ENCODE measurements at places on chromosomes 3 and 15.

DNA sequence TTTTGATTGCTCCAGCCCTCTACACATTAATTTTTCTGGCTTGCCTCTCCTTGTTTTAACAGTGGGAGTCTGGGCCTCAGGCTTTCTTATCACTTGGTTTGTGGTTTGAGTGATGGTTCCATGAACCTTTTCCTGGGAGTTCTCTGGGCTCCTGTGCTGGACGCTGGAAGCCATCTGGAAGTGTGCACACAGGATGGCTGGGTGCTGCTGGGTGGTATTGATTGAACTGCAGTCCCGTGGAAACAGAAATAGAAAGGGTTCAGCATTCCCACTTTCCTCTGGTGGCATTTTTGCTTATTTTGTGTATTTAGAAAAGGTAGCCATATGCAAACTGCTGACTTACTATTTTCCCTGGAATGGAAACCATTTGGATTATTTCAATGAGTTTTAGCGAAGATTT is 25.6 kb downstream of the MITF start:
- no peak for DNase-seq

GRCh38 chr15:89599021-89599420 is 23.8 kb downstream of the TICRR start:
- peak; percentile 7 for DNase-seq

DNA sequence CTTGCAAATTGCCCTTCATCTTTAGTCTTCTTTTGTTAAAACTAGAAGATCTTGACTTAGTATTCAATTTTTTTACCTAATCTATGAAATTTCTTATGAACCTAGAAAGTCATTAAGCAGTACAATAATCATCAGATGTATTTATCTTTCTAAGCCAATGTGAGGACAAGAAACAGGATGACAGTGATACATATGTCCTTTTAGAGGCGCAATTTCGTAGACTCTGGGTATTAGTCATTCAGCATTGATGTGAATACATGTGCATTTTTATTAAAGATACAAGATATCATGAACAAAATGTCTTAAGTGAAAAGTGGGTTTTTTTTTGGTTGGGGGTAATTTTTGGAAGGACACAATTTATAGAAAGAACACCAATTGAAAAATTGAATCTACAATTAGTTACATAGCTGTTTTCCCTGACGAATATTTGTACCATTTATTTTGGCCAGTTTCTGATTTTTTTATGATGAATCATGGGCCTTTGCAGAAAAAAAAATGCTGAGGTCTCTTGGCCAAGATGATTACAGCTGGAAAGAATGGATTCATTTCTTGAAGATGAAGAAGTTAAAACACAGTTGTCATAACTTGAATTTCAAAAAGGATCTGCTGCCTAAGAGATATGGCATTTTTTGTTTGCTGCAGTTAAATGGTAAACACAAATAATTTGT is 48.9 kb upstream of the AGTR1 start:
- peak; percentile 31 for DNase-seq

DNA sequence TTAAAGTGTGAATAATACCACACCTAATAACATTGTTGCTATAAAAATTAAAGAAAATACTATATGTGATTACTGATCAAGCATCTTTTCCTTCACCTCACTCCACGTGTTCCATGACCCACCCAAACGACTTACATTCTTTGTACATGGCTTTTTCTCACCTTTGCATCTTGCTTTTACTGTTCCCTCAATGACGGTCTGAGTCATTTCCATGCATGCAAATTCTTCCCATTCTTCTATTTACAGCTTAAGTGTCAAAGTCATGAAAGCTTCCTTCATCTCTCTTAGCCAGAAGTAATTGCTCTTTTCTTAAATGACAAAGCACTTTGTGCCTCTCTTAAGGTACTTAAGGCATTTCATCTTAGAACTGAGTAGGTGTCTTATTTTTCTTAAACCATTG is 64.0 kb downstream of the GREM1 start:
- no peak for DNase-seq

GRCh38 chr15:83398626-83399025 is 48.5 kb upstream of the SH3GL3 start:
- peak; percentile 20 for DNase-seq

DNA sequence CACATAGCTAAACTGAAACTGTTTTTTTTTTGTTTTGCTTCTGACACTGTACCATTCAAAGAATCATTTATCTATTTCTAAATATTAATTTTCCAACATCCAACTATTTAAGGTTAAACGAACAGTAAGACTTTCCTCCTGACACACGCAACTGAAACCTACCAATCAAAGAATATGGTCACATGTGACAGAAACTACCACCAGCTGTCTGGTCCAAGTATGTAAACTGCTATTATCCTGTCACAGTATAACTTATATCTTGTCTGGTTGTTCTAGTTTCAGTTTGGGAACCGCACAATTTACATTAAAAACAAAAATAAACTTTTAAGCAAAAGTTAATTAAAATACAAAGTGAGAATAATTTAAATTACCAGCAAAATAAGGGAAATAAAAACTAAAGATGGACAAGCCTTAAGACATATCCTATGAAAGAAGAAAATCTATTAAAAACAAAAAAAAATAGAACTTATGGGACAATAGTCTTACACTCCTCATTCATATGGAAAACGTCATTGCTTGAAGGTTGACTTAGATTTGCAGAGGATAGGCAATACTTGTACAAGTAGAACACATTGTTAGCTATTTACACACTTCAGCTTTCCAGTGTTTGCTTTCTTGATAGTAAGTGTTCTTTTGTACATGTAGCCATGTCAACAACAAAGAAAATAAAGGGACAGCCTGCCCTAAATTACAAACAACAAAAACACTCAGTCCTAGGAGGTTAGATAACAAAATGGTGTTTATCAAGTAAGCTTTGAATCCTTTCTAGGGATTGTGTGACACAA is 26.8 kb upstream of the CHRM5 start:
- DNase-seq, result no peak

- DNase-seq, result no peak
Measured at GRCh38 chr15:41594801-41595746, 36.1 kb downstream of the TYRO3 start.

DNA sequence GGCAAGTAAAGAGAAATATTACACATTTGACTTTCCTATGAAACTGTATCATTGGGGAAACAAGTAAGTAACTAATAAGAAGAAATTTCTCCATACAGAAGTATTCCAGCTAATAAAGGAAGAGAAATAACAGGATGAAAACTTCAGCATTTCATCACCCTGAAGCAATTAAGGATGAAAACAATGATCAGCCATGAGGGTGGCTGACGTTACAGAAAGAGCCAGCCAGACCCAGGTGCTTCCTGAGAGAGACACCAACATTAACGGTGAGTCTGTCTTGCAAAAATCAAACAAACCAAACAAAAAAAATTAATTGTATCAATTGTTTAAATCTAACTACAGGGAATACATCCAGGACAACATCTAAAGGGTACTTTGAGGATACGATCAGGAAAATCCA is 190.0 kb downstream of the ARRDC4 start:
- no peak for DNase-seq

DNA sequence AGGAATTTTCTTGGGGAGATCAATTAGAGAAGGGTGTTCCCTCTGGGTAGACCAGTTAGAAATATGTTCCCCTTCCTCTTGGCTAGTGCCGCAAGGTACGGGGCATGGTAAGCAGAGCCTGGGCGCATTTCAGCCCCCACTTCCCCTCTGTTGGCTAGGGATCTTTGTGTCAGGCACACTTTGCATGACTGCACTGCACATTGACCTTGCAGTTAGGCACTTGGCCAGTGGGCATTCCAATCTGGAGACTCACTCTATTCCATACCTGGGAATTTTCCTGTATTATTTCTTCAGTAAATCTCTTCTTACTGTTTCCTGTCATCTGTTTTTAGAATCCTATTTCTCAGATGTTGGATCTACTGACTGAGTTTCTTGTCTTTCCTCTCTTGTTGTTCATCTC is 30.0 kb upstream of the CACNA1D start:
- DNase-seq, result no peak

DNA sequence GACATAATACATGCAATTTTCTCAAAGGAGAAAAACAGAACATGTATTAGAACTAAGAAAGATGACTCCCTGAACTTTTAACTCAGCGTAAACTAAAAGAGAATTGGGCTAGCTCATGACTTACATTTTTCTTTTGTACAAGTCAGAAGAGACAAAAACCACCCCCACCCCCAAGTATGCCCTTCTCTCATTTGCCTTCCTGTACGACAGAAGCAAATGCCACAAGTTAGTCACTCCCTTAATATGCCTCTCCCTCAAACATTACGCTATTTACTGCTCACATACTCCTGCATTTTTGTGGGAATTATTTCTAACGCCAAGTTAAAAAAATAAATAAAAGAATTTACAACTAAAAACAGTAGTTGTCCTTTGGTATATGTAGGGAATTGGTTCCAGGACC is 22.0 kb downstream of the CPEB1 start:
- DNase-seq, result peak; percentile 20

DNA sequence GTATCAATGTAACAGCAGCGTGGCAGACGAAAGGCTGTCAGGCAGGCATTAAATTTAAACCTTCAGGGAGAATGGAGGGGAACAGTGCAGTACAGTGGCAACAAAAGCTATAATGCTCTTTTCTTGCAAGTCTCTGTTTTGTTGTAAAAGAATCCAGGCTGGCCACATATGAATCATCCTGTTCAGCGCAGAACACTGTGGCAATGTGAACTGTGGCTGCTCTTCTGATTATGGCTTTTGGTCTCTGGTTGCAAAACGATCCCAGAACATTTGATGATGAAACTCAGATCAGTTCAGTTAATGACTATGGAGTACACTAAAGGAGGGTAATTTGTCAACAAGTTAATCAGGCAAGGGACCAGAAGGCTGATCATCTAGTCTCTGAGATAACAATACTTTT is 219.7 kb upstream of the SGO1 start:
- DNase-seq, result peak; percentile 31

GRCh38 chr15:69141833-69142232 is 18.6 kb upstream of the GLCE start:
- no peak for DNase-seq

- no peak for DNase-seq
Measured at GRCh38 chr3:124395162-124395561, 335.1 kb upstream of the UMPS start.

- no peak for DNase-seq
Measured at GRCh38 chr3:159532577-159532976, 456.1 kb upstream of the IL12A start.

- DNase-seq, result no peak
Measured at GRCh38 chr3:28188686-28189085, 52.7 kb upstream of the CMC1 start.
